ENCODE measurements at places on chromosomes 7 and 10. TPM values are rescaled to one million over a fixed set of nuclear protein-coding genes. Genes with fewer than 3 reads are reported as not detected.

The CTTNBP2 gene
- total RNA-seq = 3.5 TPM

The FBH1 gene
- total RNA-seq = 154 TPM

The PALS2 gene
- 15.3 TPM for total RNA-seq

The COL28A1 gene
- total RNA-seq = 1.4 TPM

The MXI1 gene
- total RNA-seq = 58.0 TPM

The AGBL3 gene
- 3.6 TPM for total RNA-seq

The MRLN gene
- total RNA-seq = not detected

The PLAU gene
- 2.4 TPM for total RNA-seq

The PAPOLB gene
- not detected for total RNA-seq

The UCMA gene
- total RNA-seq = not detected

The SAMD9L gene
- total RNA-seq = 13.2 TPM

The FOXI2 gene
- total RNA-seq = not detected

The TRIM50 gene
- total RNA-seq = 5.4 TPM

The FEZF1 gene
- total RNA-seq = not detected

The UNCX gene
- not detected for total RNA-seq

The PSAP gene
- 647 TPM for total RNA-seq

The GRM3 gene
- not detected for total RNA-seq

The SLC18A3 gene
- total RNA-seq = not detected

The PIK3CG gene
- total RNA-seq = 7.9 TPM

All from Peyer's patch (tissue), 4 donors.